ENCODE measurements at places on chromosomes 1 and 21.

- no peak overlapping the region for H3K4me3 ChIP-seq
- no peaks in the 10 kb centered on the region for H3K4me1 ChIP-seq
- H3K36me3 ChIP-seq = no peaks in the 10 kb centered on the region
- no peak overlapping the region for H3K27ac ChIP-seq
- no peak for ATAC-seq
Measured at GRCh38 chr1:98497497-98497896, 164.0 kb upstream of the SNX7 start.

GRCh38 chr1:172211221-172211620 lies 209.3 kb upstream of the C1orf105 start:
- H3K4me3 ChIP-seq = no peak overlapping the region
- no peaks in the 10 kb centered on the region for H3K27me3 ChIP-seq
- no peaks in the 10 kb centered on the region for H3K36me3 ChIP-seq
- no peak for ATAC-seq

DNA sequence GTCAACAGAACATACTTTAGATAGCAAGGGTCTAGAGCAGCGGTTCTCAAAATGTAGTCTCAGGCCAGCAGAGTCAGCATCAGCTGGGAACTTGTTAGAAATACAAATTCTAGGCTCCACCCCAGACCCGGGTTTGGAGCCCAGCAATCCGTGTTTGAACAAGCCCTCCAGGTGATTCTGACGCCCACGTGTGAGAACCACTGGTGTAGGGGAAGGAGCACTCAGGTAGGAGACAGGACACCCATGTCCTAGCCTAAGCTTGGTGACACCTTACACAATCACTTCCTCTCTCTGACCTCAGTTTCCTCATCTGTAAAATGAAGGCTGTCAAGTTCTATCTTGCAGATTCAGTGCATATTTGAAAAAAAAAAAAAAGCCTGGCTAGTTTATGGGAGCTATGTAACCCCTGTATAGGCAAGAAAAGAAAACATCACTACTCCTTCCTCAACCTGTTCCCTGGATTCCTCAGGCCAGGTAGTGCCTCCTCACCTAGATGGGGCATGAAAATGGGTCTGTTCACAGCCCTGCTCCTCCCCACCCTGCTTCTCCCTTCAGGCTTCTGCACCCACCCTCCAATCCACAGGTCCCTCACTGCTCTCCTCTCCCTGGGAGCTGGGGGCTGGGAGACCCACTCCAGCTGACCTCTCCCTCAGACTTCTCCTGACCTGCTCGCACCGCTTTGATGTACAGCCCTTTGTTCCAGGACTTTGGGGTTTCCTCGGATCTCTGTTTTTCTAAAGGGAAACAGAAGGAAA lies 7.1 kb upstream of the PHLDA3 start:
- peaks cover 13% of the 10 kb centered on the region for H3K27me3 ChIP-seq
- H3K36me3 ChIP-seq = no peaks in the 10 kb centered on the region
- no peak overlapping the region for H3K27ac ChIP-seq
- H3K4me1 ChIP-seq = peaks cover 2% of the 10 kb centered on the region

DNA sequence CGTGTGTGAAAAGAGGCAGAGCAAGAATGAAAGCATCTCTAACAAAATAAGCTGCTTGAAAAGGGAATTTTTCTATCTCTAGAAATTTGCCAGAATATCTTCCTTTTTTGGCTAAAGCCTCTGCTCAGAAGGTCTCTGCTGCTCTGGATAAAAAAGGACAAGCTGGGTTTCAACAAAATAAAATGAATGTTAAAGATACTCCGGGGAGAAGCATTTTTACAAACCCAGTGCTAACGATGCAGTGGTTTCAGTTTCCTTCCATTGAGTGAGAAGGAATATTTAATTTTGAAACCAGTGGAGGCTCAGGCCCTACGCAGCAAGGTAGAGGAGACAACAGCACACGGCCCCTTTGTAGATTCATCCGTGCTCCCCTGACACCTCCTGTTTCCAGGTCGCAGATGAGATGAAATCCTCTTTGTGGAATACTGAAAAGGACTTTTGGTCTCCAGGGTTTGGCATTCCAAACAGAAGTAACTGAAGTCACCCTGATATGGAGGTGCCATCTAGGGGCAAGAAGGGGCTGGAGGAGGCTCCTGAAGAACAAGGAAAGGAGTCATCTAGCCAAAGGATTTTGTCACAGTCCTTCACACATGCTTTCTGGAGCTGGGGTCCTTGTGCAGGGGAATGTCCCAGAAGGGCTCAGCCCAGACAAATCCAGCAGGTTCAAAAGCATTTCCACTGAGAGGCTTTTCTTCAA lies 65.7 kb upstream of the SYT6 start:
- no peak overlapping the region for H3K4me3 ChIP-seq
- peaks cover 5% of the 10 kb centered on the region for H3K27me3 ChIP-seq
- no peak overlapping the region for H3K27ac ChIP-seq
- no peaks in the 10 kb centered on the region for H3K36me3 ChIP-seq
- no peak for ATAC-seq

GRCh38 chr1:222021129-222021528 lies 279.2 kb upstream of the DUSP10 start:
- no peaks in the 10 kb centered on the region for H3K36me3 ChIP-seq
- no peak overlapping the region for H3K27ac ChIP-seq
- H3K4me3 ChIP-seq = no peak overlapping the region

- peaks cover 25% of the 10 kb centered on the region for H3K4me1 ChIP-seq
- no peak overlapping the region for H3K27ac ChIP-seq
- H3K27me3 ChIP-seq = no peaks in the 10 kb centered on the region
- H3K4me3 ChIP-seq = no peak overlapping the region
- no peaks in the 10 kb centered on the region for H3K36me3 ChIP-seq
Measured at GRCh38 chr21:45091550-45092322, 17.4 kb downstream of the ADARB1 start.

DNA sequence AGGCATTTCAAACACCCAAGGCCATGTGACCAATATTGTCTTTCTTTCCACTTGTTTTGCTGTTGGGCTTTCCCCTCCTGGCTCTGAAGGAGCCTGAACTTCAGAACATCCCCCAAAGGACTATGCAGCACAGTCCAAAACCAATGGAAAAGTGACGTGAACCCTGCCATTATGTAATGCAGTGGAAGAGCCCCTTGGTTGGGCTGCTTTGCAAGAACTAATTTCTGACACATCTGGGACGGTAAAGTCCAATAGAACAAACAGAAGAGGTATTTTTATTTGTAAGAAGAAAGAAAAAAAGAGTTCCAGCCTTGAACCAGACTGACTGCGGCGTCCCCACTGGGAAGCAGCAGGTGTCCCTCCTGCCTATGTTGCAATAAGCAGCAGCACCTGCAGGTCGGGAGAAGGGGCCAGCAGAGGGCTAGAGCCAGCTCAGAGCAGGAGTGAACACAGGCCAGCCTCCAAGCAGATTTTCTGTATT lies 116.7 kb downstream of the CDC7 start:
- H3K36me3 ChIP-seq = no peaks in the 10 kb centered on the region
- no peak overlapping the region for H3K4me3 ChIP-seq
- H3K27ac ChIP-seq = no peak overlapping the region
- ATAC-seq = no peak

DNA sequence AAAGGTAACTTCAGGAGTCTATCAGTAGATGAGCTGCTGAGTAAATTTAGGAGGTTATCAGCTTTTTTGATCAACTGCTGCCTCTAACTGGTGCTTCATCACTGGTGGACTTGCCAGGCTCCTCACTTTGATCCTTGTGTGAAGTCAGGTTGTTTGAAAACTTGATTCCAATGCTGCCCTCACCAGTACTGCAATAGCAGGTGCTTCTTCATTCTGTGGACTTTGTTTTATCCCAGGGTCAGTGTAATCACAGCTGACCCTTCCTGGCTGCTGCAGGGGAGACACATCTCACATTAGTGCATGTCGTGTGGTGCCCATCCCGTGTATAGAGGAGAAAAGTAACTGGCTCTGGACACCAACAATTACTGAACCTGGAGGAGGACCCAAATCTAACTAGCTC lies 20.0 kb upstream of the KIAA1614 start:
- peaks cover 3% of the 10 kb centered on the region for H3K36me3 ChIP-seq
- H3K27me3 ChIP-seq = no peaks in the 10 kb centered on the region
- H3K27ac ChIP-seq = no peak overlapping the region
- no peak for ATAC-seq

DNA sequence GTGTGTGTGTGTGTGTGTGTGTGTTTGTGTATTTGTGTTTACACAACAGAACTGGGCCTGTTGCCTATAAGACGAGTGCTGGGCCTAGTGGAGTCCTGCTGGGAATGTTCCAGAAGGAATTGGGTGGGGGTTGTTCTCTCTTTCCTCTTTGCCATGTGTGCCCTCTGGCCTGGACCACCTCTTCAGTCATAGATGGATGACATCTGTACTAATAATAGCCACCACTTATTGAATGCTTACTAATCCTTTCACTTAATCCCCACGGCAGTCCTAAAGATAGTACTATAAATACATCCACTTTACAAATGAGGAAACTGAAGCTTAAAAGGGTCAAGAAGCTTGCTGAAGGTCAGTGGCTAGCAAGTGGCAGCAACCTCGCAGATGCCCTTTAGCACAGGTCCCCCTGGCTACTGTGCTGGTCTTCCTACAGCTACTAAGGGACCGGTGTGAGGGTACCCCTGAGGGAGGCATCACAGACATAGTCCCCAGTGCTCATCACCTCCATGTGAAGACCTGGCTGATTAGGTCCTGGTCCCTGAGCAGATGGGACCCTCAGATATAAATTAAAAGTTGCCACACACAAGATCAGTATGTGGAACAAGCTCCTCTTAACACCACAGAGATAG lies 55.2 kb upstream of the KIF1B start:
- H3K27me3 ChIP-seq = no peaks in the 10 kb centered on the region
- H3K27ac ChIP-seq = peak overlapping the region; percentile 23
- H3K4me1 ChIP-seq = no peaks in the 10 kb centered on the region
- H3K4me3 ChIP-seq = no peak overlapping the region

GRCh38 chr1:14666962-14667650 lies 68.6 kb downstream of the KAZN start:
- peaks cover 10% of the 10 kb centered on the region for H3K27me3 ChIP-seq
- H3K27ac ChIP-seq = no peak overlapping the region
- ATAC-seq = no peak
- no peaks in the 10 kb centered on the region for H3K4me1 ChIP-seq

DNA sequence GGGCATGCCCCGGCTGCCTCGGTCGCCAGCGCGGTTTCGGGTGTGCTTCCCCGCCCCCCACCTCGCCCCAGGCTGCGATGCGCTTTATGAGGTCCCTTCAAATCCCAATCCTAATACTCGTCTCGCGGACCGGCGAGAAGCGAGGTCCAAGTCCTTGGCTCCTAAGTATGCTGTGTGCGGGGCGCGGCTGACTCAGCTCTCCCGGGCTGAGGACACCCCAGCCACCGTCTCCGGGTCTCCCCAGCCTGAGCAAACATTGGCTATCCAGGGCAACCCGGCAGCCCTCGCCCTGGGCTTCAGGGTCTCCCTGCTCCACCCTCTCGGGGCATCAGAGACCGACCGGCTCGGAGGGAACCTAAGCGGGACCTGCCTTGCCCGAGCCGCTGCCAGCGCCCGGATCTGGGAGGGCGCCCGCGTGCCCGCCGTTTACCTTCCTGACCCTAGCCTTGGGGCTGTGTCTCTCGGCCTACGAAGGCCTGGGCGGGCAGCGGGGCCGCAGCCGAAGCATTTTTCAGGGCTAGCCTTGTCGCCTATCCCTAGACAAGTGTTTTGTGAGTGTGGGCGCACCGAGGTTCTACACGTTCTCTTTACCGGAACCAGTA lies 1.2 kb downstream of the ITPKB start:
- H3K27me3 ChIP-seq = no peaks in the 10 kb centered on the region
- no peak overlapping the region for H3K27ac ChIP-seq
- H3K4me3 ChIP-seq = peak overlapping the region; percentile 83
- ATAC-seq = peak; percentile 37
- H3K4me1 ChIP-seq = peaks cover 16% of the 10 kb centered on the region
- peaks cover 50% of the 10 kb centered on the region for H3K36me3 ChIP-seq
